ENCODE measurements at places on chromosomes 13 and 19.
A peak's percentile ranks its signal among the peaks of the same experiment; 100 is the strongest.

DNA sequence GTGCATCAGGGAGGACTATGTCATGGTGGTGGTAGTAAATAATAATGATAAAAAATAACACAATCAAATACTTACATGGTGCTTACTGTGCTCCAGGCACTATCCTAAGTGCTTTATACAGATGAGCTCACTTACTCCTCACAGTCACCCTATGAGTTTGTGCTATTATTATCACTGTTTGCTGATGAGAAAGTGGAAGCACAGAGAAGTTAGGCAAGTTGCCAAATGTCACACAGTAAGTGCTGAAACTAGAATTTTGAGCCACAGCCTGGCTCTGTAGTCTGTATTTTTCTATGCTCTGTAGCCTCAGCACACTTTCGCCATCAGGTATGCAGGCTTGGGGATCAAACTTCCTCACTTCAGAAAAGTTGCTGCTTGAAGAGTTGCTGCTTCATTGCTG, 46.6 kb downstream of the HTR2A start:
- DNase-seq = no peak

GRCh38 chr13:82615043-82615442, 1267.2 kb downstream of the SLITRK1 start:
- no peak for DNase-seq

DNA sequence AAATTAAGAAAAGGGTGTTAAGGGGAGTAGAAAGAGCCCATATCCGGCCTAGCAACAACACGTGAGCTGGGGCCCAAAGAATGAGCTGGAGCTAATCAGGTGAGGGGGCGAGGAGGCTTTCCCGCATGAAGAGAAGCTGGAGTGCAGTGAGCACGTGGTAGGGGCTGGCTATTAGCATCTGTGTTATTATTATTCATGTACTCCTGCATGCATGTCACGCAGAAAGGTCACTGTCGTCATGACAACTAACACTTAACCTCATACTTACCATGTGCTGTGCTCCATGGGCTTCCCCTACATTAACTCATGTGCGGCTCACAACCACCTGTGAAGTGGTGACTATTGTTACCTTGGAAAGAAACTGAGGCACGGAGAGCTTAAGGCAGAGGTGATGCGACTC, 227.6 kb upstream of the UBL3 start:
- no peak for DNase-seq

GRCh38 chr13:91141543-91142061, 205.9 kb upstream of the MIR17HG start:
- no peak for DNase-seq

GRCh38 chr13:113639616-113640262, 18.3 kb downstream of the ATP4B start:
- DNase-seq = no peak

GRCh38 chr19:2782329-2782935, 641 bp downstream of the SGTA start:
- no peak for DNase-seq

DNA sequence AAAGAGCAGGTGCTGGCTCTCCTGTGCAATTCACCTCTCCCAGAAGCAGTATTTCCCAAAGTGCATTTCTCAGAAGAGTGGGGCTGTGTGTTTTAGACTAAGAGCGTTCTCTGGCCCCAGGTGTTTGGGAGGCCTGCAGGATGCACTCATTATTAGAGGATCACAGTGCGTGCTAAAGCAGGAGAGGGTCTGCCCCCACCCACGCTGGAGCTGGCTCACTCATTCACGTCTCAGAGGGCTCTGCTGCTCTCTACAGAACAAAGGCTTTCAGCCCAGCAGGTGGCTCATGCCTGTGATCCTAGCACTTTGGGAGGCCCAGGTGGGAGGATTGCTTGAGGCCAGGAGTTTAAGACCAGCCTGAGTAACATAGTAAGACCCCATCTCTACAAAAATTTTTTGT, 756.7 kb downstream of the UQCRFS1 start:
- no peak for DNase-seq

- DNase-seq = no peak
Observed at GRCh38 chr13:43767341-43767931, 19.3 kb downstream of the ENOX1 start.

DNA sequence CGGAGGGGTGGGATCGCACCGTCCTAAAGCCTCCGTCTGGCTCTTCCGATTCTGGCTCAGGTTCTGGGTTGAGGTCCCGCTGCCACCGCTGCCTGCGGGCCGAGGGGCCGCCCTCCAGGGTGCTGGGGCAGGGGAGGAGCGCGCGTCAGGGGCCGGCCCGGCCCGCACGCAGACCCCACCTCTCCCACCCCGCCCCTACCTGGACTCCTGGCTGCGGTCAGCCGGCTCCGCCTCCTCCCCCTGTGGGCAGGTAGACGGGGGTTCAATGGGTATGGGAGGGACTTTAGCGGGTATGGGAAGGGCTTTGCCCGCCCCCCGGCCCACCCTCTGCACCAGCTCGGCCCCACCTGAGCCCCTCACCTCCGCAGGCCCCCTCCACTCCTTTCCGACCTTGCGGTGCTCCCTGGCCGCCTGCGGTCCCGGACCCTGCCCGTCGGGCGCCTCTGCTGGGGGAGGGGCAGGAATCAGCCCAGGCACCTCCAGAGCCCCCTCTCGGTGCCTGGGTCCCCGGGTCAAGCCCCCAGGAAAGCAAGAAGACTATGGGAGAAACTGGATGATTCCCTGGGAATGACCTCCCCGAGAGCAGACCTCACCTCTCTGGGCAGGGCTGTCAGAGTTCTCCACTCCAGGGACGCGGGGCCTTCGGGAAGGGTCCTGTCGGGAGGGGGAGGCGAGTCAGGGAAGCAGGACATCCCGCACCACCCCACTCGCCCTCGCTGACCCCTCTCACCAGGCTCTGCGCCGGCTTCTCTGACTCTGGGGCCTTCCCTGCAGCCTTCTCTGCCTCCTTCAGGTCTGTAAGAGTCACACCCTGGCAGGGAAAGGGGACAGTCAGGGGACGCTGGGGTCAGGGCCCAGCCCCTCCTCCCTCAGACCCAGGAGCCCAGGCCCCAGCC, 17.0 kb downstream of the EPS8L1 start:
- no peak for DNase-seq

DNA sequence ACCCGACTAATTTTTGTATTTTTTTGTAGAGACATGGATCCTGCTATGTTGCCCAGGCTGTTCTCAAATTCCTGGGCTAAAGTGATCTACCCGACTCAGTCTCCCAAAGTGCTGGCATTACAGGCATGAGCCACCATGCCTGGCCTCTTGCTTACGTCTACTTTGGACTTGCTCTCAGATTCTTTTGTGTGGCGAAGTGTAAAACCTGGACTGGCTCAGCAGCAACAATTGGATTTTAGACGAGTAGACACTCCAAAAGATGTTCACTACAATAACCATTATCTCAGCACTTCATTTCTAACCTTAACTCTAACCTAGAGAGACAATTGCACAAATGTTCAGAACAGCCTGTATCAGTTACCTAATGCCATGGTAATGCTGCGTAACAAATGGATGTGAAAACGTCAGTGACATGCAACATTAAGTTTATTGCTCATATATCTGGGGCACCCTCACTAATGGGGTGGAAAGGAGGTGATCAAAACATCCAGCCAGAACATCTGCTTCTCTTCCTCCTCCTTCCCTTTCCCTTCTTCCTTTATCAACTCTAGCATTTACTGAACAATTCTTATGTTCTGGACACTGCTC, 124.9 kb upstream of the MRI1 start:
- DNase-seq = no peak

- DNase-seq = no peak
Observed at GRCh38 chr13:37365496-37365895, 233.1 kb downstream of the POSTN start.

- DNase-seq = no peak
Observed at GRCh38 chr13:72851678-72852014, 69.7 kb downstream of the PIBF1 start.

- no peak for DNase-seq
Observed at GRCh38 chr19:30070968-30071632, 129.1 kb downstream of the URI1 start.

- DNase-seq = no peak
Observed at GRCh38 chr19:16303755-16304154, 20.9 kb upstream of the KLF2 start.

- peak; percentile 18 for DNase-seq
Observed at GRCh38 chr13:79246578-79246949, 159.5 kb downstream of the RBM26 start.

- no peak for DNase-seq
Observed at GRCh38 chr13:30915691-30916541, 9.8 kb downstream of the MEDAG start.

GRCh38 chr13:99507054-99507453, 5.8 kb downstream of the TM9SF2 start:
- no peak for DNase-seq

DNA sequence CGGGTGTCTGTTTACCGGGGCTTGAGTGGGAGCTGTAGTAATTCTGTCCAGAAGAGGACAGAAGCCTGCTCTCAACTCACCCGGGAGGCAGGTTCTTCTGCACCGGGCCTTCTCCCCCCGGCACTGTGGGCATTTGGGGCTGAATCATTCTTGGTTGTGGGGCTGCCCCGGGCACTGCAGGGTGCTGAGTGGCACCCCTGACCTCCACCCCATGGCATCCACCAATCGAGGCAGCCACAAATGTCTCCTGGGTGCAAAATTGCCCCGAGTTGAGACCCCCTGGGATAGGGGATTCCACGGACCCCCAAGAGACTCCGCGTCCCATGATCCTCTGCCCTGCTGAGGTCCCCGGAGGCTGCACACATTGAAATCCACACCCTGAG, 68.8 kb downstream of the GNG7 start:
- DNase-seq = no peak

DNA sequence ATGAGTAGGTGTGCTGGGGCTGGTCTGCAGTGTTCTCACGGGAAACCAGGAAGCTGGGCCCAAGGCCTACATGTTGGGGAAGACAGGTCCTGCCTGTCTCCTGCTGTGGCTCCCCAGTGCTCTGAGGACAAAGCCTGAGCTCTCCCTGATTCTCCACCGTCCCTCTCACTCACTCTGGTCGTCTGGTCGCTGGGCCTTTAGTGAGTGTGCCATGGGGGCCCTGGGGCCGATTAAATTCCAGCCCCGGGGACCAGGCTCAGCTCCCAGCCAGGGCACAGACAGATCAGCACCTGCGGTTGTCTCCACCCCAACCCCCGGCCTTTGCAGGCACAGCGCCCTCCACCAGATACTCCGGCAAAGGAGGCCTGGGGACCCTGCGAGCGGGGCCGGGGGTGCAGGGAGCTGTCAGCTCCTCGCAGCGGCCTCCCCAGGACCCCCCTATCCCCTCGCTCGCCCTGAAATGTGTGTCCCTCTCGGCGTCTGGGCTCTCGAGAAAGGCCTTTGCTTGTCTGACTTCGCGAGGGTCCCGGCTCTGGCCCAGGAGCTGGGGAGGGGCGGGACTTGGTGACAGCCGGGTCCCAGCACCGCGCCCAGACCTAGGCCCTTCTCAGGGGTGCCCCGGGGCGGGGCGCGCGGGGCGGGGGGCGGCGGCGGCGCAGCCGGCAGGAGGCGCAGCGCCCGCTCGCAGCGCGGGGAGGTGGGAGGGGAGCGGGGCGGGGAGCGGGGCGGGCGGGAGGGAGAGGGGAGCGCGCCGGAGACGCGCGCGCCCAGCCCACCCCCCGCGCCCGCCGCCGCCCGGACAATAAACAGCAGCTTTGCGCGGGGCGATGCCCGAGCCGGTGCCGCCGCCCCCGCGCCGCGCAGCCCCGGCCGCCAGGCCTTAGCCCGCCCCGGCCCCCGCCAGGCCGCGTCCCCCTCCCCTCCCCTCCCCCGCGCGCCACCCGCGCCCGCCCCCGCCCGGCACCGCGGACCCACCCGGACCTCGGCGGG, at the start of gene PALM:
TSS of gene PALM (plus strand) at position 782 of the 990 bp plus-strand sequence. CDS start 212 bp downstream, outside the sequence.
- DNase-seq = peak; percentile 15

- DNase-seq = peak; percentile 39
Observed at GRCh38 chr13:95160112-95160906, 140.9 kb downstream of the ABCC4 start.

All from PC-3 (cell line).